ENCODE measurements at places on chromosomes 7 and 10. TPM values are rescaled to one million over a fixed set of nuclear protein-coding genes. Genes with fewer than 3 reads are reported as not detected.

GRCh38 chr10:78626471-78626870 is 442.3 kb upstream of the ZMIZ1 start:
- no peaks in the 10 kb centered on the region for H3K27me3 ChIP-seq
- no peak for DNase-seq
- H3K4me1 ChIP-seq = peaks cover 6% of the 10 kb centered on the region
- no peaks in the 10 kb centered on the region for H3K36me3 ChIP-seq

GRCh38 chr10:99519690-99520039 is 13.1 kb upstream of the NKX2-3 start:
- peaks cover 5% of the 10 kb centered on the region for H3K4me1 ChIP-seq
- no peaks in the 10 kb centered on the region for H3K36me3 ChIP-seq
- H3K27me3 ChIP-seq = peaks cover 41% of the 10 kb centered on the region
- no peak for DNase-seq
- no peak overlapping the region for H3K4me3 ChIP-seq

DNA sequence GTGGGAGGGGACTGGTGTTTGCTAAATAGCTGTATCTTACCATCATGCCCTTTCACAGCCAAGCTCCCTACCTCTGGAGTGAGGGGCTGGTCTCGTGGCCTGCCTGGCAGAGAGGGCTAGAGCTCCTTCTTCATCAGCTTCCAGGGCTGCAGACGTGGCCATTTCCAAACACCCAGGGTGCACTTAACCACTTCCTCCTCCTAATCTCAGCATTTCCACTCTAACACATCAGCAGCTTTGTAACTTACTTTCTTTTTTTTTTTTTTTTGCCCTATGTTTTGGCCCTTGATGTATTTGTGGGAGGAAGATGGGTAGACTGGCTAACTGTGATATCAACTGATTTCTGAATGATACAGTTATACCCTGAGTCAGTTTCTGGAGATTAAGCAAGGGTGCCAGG is 27.4 kb downstream of the LRRC4 start:
- peak overlapping the region; percentile 19 for H3K27ac ChIP-seq
- H3K4me1 ChIP-seq = peaks cover 54% of the 10 kb centered on the region
- H3K36me3 ChIP-seq = no peaks in the 10 kb centered on the region
- no peaks in the 10 kb centered on the region for H3K27me3 ChIP-seq

DNA sequence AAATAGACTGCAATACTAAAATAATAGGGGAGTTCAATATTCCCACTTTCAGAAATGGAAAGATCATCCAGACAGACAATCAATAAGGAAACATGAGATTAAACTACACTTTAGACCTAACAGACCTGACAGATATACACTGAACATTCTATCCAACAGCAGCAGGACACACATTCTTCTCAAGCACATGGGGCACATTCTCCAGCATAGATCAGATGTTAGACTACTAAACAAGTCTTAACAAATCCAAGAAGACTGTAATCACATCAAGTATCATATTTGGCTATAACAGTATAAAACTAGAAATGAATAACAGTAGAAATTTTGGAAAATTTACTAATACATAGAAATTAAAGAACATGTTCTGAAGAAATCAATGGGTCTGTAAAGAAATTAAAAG is 458.9 kb upstream of the ANKRD30A start:
- H3K36me3 ChIP-seq = no peaks in the 10 kb centered on the region
- no peak for DNase-seq
- no peak overlapping the region for H3K27ac ChIP-seq
- no peak overlapping the region for H3K4me3 ChIP-seq
- H3K4me1 ChIP-seq = no peaks in the 10 kb centered on the region
- peaks cover 3% of the 10 kb centered on the region for H3K27me3 ChIP-seq

DNA sequence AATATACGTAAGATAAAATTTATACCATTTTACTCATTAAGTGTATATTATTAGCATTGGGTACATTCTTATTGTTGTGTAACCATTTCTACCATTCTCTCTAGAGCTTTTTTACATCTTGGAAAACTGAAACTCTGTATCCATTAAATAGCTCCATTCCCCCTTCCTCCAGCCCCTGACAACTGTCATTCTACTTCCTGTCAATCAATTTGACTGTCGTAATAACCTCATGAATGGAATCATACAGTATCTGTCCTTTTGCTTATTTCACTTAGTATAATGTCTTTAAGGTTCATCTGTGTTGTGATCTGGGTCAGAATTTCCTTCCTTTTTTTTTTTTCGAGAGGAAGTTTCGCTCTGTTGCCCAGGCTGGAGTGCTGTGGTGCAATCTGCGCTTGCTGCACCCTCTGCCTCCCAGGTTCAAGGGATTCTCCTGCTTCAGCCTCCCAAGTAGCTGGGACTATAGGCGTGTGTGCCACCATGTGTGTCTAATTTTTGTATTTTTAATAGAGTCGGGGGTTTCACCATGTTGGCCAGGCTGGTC is 15.6 kb downstream of the ZRANB1 start:
- DNase-seq = no peak
- peaks cover 2% of the 10 kb centered on the region for H3K27me3 ChIP-seq
- peaks cover 3% of the 10 kb centered on the region for H3K4me1 ChIP-seq
- no peak overlapping the region for H3K27ac ChIP-seq

- H3K4me3 ChIP-seq = no peak overlapping the region
- no peaks in the 10 kb centered on the region for H3K4me1 ChIP-seq
Measured at GRCh38 chr7:92226981-92227380, 18.7 kb downstream of the KRIT1 start.

- no peak overlapping the region for H3K27ac ChIP-seq
- no peaks in the 10 kb centered on the region for H3K27me3 ChIP-seq
- peaks cover 1% of the 10 kb centered on the region for H3K4me1 ChIP-seq
- H3K4me3 ChIP-seq = no peak overlapping the region
Measured at GRCh38 chr10:59057345-59057744, 119.1 kb upstream of the PHYHIPL start.

- H3K27me3 ChIP-seq = peaks cover 3% of the 10 kb centered on the region
- no peak for DNase-seq
- no peak overlapping the region for H3K27ac ChIP-seq
- no peaks in the 10 kb centered on the region for H3K4me1 ChIP-seq
- no peaks in the 10 kb centered on the region for H3K36me3 ChIP-seq
Measured at GRCh38 chr10:77377034-77377433, 260.6 kb downstream of the KCNMA1 start.

DNA sequence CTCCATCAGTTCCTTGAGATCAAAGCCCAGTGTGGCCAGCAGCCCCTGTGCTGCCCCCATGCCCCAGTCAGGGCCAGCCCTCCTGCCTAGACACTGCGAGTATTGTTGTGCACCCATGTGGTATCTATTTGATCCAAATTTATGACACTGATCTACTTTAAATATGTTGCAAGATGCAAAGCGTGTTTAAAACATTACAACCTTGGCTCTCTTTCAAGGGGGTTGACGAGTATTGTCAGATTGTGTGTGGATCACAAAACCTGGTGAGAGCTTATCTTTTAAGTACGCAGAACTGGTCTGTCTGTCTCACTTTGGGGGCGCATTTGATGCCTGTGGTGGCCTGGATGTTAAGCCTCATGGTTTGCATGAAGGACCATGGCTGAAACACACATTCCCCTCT is 108.9 kb downstream of the COL13A1 start:
- H3K27me3 ChIP-seq = peaks cover 6% of the 10 kb centered on the region
- H3K27ac ChIP-seq = no peak overlapping the region
- no peaks in the 10 kb centered on the region for H3K36me3 ChIP-seq
- no peak overlapping the region for H3K4me3 ChIP-seq
- H3K4me1 ChIP-seq = peaks cover 10% of the 10 kb centered on the region
- DNase-seq = no peak

DNA sequence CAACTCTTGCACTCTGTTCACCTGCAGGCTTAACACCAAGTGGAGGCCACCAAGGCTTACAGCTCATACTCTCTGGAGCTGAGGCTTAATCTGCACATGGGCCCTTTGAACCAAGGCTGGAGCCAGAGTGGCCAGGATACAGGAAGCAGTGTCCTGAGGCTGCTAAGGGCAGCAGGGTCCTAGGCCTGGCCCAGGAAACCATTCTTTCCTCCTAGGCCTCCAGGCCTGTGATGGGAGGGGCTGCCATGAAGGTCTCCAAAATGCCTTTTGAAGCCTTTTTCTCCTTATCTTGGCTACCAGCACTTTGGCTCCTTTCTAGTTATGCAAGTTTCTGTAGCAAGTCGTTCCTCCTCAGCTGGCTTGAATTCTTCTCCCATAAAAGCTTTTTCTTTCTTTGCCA is 68.0 kb upstream of the GNAI1 start:
- DNase-seq = no peak
- no peaks in the 10 kb centered on the region for H3K4me1 ChIP-seq
- H3K27me3 ChIP-seq = no peaks in the 10 kb centered on the region
- H3K36me3 ChIP-seq = peaks cover 21% of the 10 kb centered on the region
- no peak overlapping the region for H3K4me3 ChIP-seq

DNA sequence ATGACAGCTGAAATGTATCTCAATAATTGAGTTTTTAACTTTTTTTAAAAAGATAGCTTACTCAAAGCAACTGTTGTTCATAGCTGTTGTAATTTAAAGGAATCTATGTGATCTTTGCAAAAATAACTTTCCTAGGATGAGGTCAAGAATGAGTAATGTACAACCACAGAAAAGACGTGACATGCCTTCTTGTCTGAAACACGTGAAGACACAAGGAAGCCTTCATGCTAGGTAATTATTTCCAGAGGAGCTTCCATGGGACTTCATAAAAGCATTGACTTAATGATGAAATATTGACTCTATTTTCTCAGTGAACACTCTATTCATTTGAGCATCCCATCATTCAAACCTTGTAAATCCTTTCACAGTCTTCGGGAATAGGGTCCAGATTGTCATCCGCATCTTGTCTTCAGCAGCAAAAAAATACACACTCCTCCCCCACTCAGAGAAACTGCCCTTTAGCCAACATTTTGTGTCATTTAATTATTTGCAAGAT is 528.0 kb downstream of the NRG3 start:
- H3K27ac ChIP-seq = no peak overlapping the region
- peaks cover 5% of the 10 kb centered on the region for H3K4me1 ChIP-seq
- H3K27me3 ChIP-seq = peaks cover 2% of the 10 kb centered on the region
- no peak overlapping the region for H3K4me3 ChIP-seq
- no peaks in the 10 kb centered on the region for H3K36me3 ChIP-seq

DNA sequence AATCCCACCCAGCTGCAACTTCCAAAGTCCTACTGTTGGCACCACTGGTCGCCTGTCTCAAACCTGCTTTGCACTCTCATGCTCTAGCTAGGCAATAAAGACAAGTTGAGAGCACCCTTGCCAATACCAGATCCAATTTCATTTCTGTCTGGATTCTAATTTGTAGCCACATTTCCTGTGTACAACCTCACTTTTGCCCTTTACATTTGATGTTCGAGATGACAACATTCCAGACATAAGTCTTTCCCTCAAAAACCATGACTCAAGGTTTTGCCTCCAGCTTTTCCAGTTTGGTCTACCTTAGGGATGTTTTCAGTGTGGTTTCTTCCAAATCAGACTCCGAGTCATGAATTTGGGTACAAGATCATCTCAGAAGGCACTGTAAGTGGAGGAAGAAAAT is 309.0 kb downstream of the GPAM start:
- no peaks in the 10 kb centered on the region for H3K27me3 ChIP-seq
- DNase-seq = no peak
- H3K27ac ChIP-seq = no peak overlapping the region
- H3K4me3 ChIP-seq = no peak overlapping the region
- H3K4me1 ChIP-seq = no peaks in the 10 kb centered on the region

DNA sequence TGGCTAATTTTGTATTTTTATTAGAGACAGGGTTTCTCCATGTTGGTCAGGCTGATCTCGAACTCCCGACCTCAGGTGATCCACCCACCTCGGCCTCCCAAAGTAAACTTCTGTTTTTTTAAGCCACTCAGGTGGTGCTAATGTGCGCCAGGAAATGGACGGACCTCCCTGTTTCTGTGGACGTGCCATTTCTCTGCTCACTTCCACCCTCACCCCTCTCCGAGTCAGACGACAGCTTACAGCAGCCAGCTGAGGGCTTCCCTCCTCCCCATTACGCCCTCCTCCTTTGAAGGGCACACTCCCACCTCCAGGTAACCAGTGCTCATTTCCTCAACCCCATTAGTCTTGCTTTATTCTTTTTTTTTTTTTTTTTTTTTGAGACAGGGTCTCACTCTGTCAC is 41.7 kb upstream of the EZH2 start:
- peaks cover 11% of the 10 kb centered on the region for H3K27me3 ChIP-seq
- H3K4me3 ChIP-seq = peak overlapping the region; percentile 16
- no peak for DNase-seq
- H3K4me1 ChIP-seq = peaks cover 43% of the 10 kb centered on the region
- peak overlapping the region; percentile 87 for H3K27ac ChIP-seq
- peaks cover 8% of the 10 kb centered on the region for H3K36me3 ChIP-seq

DNA sequence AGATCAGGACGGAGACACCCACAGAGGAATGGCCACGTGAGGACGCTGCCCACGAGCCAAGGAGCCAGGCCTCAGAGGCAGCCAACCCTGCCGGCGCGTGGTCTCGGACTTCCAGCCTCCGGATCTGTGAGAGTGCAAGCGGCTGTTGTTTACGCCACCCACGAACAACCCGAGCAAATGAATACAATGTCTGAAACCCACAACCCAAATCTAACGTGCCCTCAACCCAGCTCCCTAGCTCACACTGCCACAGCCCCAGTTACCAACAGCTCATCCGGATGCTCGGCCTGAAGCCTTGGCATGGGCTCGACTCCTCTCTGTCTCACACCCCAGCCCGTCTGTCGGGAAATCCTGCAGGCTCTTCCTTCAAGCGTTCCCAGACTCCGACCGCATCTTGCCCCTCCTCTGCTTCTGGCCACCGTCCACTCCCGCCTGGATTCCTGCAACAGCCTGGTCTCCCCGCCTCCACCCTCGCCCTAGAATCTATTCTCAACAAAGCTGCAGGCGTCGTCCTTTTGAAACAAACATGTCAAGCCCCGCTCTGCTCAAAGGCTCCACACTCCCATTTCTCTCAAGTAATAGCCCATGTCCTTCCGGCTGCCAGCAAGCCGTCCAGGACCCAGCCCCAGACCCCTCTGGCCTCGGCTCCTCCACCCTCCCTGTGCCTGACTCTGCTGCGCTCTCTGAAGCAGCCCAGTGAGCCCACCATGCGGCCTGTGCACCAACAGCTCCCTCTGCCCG is 35.3 kb downstream of the STK32C start:
- peaks cover 33% of the 10 kb centered on the region for H3K4me1 ChIP-seq
- peaks cover 5% of the 10 kb centered on the region for H3K36me3 ChIP-seq
- H3K27me3 ChIP-seq = peaks cover 17% of the 10 kb centered on the region
- peak overlapping the region; percentile 18 for H3K27ac ChIP-seq
- no peak overlapping the region for H3K4me3 ChIP-seq

- peaks cover 47% of the 10 kb centered on the region for H3K4me1 ChIP-seq
- peak overlapping the region; percentile 100 for H3K27ac ChIP-seq
- DNase-seq = peak; percentile 95
Measured at GRCh38 chr10:102114861-102115618, 5.1 kb downstream of the LDB1 start.

Gene HOGA1
- not detected for total RNA-seq

Gene MYO1G
- 0.54 TPM for total RNA-seq

Gene ABCB4
- total RNA-seq = 2.5 TPM

Gene AKR1C4
- not detected for total RNA-seq

Gene TEX47
- total RNA-seq = not detected

Gene RAPGEF5
- 169 TPM for total RNA-seq

Gene FZD1
- 4.9 TPM for total RNA-seq

Gene CCDC146
- 3.7 TPM for total RNA-seq

Gene ZYX
- total RNA-seq = 163 TPM

Gene VIM
- 106 TPM for total RNA-seq

Gene SNCG
- 431 TPM for total RNA-seq
